ENCODE measurements at places on chromosomes 2 and 18.

GRCh38 chr2:79235135-79235534, 75.6 kb upstream of the REG3A start:
- DNase-seq = no peak

GRCh38 chr2:33210626-33211025, 263.9 kb downstream of the LTBP1 start:
- DNase-seq = no peak

- no peak for DNase-seq
Observed at GRCh38 chr2:111946294-111947114, 48.1 kb downstream of the MERTK start.

- DNase-seq = no peak
Observed at GRCh38 chr2:144111437-144111836, 408.5 kb downstream of the ZEB2 start.

DNA sequence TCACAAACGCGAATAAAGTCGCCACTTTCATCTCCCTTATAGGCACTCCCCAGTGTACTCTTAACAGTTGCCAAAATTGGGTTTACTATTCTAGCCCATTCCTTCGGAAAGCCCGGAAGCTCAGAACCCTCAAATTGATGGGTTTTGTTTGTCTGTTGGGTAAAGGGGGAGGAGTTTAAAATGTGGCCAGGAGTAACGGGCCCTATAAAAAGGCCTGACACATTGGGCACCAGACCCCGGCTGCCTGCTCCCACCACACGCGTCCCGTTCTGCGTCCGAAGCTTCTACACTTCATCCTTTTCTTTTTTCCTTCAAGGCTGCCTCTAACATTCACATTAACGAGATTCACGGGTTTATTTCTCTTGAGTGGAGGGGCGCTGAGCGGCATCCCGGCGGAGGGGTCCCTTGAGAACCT, 837 bp downstream of the NHEJ1 start:
- no peak for DNase-seq

DNA sequence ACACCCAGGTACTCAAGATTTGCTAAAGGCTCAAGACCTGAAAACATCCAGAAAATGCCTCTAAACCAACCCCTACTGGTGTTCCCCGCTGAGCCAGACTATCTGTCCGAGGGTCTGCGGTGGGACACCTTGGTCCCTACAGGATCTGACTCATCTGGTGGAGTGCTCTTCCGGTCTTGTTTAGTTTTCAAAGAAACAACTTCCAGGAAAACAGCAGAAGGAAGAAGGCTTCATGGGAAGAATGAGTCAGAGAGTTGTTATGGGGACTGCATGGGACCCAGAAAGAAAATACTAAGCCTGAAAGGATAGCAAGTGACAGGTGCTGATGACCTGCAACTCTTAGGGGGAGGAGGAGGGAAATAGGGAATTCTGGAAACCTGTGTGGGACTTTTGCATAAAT, 41.3 kb downstream of the ZFP36L2 start:
- DNase-seq = no peak

DNA sequence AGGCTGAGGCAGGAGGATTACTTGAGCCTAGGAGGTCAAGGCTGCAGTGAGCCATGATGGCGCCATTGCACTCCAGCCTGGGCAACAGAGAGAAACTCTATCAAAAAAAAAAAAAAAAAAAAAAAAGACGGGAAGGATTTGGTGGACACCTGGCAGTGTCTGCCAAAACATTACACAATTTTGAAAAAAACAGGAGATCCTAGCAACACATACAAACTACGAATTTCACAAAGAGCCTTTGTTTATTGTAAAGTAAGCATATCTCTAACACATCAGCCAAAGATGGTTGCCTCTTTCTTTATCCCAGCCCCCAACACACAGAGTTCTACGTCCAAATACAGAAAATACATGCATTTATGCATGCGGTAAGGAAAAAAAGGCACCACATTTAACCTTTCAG, 7.6 kb downstream of the GPR45 start:
- no peak for DNase-seq

GRCh38 chr2:5690718-5691220, 1.4 kb upstream of the SOX11 start:
- no peak for DNase-seq

DNA sequence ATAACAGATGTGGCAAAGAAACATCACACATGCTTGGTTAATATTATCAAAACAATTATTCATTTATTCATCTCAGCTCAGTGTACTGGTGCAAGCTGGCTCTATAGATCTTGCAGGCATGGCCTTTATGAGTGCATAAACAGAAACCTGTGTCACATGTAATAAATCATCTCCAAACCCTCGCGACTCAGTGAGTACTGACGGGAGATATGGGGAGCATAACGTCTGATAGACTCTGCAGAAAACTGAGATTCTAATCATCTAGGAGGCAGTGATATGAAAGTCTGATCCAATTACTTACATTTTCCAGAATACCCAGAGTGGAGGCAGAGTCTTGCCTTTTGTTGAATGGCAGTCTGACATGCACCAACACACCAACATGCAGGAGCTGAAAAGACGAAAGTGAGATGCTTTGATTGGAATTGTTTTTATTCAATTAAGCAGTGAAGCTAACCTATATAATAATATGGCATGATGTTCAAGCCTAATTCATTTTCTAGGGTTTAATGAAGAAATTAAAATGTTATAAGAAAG, 416.8 kb downstream of the RNF144A start:
- DNase-seq = no peak

DNA sequence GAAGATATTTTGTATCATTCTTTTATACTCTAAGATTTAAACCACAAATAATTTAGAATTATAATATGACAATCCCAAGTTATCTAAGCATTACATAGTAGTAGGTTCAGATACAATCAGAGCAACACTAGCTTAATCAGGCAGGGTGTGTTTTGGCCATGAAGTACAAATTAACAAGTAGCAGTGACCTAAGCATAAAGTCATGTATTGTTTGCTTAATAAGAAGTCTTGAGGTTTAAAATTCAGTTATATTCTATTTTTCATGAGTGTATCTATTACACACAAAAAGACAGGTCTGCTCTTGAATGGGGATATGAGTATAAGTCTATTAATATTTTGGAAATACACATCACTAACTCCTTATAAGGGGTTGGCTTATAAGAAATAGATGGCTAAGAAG, 39.9 kb downstream of the DYNAP start:
- no peak for DNase-seq

DNA sequence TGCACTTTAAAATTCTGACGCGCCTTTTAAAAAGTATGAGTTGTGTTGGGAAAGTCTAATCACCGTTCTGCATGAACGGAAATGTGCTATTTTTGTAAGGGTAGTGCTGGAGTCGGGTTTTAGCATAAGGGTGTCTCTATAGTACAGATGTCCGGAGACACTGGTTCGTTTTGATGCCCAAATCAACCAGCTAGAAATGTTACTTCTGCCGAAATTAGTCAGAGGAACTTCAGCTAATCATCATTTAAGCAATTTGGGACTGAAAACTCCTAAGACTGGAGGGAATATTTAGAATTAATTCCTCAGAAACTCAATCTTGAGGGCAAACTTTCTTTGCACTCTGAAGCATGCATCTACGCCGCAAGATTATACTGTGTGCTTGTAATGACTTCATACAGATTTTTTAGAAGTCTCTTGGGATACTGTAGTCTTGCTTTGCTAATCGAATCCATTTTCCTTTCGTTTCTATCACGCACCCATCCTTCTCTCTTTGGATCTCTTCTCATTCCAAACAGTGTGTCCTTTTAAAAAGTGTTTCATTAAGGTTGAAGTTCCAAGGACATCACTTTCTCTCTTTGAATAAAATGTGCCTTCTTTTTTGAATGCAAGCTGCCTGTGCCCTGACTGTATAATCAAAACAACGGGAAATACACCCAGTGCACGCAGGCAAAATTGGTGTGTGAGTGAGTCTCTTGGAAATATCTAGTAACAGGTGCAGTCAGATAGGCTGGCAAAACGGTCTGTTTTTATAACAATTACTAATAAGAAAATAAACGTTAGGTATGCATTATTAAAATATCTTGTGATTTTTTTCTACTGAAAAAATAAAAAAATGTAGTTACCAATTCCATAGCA, 270.9 kb upstream of the TCF4 start:
- no peak for DNase-seq

GRCh38 chr18:37577051-37577611, 11.5 kb upstream of the CELF4 start:
- no peak for DNase-seq

DNA sequence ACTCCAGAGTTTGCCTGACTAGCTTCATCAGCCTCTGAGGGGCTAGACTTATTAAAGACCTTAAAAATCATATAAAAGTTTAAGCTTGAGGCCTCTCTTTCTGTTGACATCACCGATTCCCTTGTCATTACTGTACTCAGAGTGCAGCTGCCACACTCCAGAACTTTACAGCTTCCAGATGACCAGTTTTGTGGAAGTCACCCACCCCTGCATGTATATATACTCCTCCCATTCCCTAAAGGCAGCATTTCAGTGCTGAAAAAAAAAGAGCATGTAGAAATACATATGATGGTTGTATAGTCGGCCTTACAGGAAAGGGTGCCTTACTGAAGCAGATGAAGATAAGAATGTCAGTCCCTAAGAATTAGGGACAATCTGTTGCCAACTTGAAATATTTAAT, 117.3 kb downstream of the FEZ2 start:
- no peak for DNase-seq

DNA sequence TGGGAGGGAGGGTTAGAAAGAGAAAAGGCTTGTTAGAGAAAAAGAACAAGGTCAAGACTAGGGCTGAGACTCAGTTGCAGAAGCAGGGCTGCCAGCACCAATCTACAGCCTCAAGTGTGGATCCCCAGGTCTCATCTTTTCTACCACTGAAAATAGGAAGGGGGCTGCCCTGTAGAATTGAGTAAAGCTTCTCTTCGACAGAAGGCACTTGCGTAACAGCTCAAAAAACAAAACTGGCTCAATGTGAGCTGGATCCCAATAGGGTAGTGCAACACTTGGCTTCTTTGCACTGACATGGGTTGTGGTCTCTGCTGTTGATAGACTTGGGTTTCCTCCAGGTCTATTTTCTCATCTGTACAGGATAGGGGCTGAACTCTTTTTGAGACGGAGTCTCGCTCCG, 1.8 kb upstream of the MPV17 start:
- no peak for DNase-seq

GRCh38 chr2:212919238-212919637, 232.2 kb downstream of the IKZF2 start:
- DNase-seq = no peak

GRCh38 chr2:176405477-176405876, 136.2 kb downstream of the MTX2 start:
- no peak for DNase-seq

GRCh38 chr2:179440642-179441251, 176.1 kb upstream of the SESTD1 start:
- no peak for DNase-seq

- no peak for DNase-seq
Observed at GRCh38 chr2:26650713-26651469, 9.7 kb upstream of the CIB4 start.

DNA sequence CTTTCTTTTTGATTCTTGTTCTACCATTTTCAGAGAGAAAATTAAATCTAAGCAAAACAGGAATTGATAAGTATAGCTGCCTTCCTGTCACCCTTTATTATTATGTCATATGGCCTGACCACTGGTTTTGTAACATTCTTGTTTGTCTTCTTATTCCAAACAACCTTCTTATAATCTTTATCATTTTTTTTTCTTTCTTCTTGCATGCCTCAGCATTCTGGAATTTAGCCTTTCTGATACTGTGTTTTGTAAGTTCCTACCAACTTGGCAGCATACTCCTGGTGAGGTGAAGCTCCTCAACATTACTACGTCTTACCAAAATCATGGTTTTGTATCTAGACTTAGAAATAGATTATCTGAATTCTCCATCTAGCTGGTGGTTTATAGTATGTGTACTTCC, 199.2 kb downstream of the CAMKMT start:
- no peak for DNase-seq

DNA sequence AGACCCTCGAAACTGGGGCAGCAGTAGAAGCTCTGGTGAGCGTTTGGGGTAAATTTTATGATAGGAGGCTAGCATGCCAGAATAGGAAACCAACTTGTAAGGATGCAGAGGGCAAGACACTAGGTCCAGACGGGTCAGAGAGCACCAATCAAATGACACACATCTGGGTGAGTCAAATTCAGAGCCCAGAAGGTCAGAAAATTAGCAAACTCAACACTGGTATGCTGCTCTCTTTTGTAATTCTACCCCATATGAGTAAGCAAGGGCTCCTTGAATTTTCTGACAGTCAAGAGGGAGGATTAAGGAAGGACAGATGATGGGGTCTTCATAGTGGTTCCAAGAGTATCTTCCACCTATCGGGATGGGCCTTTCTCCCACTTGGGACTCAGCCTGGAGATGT, 209.8 kb downstream of the BCL2 start:
- no peak for DNase-seq

- DNase-seq = no peak
Observed at GRCh38 chr18:59744271-59744721, 47.1 kb upstream of the CCBE1 start.

- no peak for DNase-seq
Observed at GRCh38 chr2:37869771-37870170, 55.3 kb upstream of the RMDN2 start.

DNA sequence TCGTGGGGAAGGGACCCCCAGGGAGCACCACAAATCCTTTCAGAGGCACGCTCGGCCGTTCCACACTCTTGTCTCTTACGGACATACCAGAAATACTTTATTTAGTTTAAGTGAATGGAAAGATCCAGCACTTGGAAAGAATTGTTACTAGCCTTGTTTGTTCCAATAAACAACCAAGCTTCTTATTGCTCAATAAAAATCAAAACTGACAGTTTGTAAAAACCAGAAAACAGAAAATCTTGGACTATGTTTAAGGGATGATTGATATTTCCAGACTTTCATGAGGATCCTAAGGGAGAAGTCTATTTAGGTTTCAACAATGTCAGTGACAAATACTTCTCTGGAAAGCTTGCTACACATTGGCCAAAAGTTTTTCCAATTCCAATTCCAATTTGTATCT, 31.6 kb upstream of the CCBE1 start:
- no peak for DNase-seq

- DNase-seq = no peak
Observed at GRCh38 chr18:3251249-3251962, 3.8 kb downstream of the MYL12A start.

DNA sequence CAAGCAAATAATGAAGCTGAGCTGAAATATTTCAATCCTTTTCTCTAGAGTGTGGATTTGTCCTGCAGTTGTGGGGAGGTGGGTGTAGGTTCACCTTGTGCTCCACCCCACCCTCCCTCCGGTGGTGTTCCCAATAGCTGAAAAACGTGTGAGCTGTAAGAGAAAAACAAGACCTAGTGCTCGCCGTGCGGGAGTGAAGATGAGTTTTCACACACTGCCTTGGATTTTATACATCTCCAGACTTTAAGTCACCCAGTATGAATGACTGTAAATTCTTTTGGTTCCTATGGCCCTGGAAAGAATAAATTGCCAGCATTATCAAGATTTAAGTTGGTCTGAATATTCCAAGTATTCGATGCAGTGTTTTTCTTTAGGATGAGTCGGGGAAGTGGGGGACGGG, 1.9 kb upstream of the SOX11 start:
- no peak for DNase-seq

DNA sequence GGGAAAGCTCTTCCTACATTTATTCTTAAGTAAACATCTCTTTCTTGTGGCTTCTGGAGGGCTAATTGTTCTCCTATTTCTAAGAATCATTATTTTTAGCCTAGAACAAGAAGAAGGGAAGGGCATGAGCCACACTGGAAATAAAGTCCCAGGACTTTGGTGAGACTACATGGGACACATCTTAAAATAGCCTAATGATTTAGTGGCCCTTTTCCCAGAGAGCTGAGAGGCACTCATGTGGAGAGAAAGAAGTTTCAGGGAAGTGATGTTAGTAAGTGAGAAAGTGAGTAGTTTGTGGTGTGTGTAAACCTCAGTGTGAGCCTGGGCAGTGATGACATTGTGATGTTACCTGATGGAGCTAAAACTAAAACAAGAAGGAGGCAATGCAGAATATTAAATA, 14.6 kb downstream of the ITGA4 start:
- no peak for DNase-seq
